Ascending aorta (tissue), 2 donors: ENCODE measurements at places on chromosomes 2 and 18.

DNA sequence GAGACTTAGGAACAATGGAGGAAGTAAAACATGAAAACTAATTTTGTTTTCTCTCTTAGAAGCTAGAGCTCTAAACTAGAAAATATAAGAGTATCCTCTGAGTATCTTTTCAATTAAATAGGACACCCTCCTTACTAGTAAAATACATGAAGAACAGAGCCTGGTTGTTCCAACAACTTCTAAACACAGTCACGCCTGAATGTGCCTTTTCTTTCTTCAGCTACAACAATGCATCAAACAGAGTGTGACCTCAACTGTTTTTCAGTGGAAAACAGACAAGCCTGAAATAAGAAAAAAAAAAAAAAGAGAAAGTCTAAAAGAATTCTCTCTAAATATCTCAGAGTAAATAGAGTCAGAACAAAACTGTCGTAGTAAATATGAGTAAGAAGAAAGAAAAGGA is 928.8 kb downstream of the CNTNAP5 start:
- DNase-seq = no peak

GRCh38 chr18:11989966-11990380 is 8.7 kb downstream of the IMPA2 start:
- DNase-seq = no peak

DNA sequence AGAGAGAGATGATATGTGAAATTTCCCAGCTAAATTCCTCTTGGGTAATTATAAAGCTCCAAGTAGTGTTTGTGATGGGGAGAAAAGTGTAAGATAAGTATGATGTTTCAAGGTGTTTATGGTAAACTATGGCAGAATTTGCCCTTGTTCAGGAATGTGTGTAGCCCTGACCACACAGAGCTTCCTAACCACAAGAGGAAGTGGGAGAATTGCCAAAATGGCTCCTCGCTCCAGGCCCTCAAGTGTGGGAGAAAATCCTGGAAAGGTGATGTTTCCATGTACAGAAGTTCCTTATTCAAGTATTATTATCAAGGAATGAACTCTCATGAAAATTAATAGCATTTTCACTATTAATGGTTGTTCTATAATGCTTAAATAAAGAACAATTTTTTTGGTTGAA is 878.3 kb downstream of the TDRD15 start:
- no peak for DNase-seq

DNA sequence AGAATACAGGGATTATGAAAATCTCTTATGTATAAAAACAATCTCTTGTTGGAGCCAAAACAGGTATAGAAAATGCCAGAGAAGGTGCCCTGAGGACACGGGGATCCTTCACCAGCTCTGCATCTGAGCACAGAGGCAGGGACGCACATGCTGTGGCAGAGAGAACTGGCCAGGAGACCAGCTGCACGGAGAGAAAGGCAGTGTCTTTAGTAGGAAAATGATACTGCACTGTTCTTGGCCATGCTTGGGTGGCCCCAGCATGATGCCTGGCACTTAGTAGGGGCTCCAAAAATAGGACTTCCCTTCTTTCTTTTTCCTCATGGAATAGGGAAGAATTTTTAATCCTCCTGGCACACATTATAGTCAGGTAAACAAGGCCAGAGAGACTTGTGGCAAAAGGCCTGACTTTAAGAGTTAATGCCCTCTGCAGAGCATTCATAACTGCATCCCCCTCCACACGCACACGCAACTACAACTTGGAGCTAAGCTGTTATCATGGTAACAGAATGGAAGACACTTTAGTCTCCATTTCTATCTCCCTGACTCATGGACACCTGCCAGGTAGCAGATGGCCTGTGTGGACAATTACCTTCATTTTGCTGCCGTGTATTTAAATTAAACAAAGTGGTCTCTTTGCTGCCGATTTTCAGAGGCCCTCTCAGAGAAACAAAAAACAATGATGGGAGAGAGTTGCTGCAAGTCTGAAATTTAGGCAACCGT is 59.7 kb upstream of the DNMT3A start:
- no peak for DNase-seq

GRCh38 chr2:209817844-209818271 is 46.2 kb downstream of the UNC80 start:
- DNase-seq = no peak
